ENCODE measurements at places on chromosomes 12 and 14.

DNA sequence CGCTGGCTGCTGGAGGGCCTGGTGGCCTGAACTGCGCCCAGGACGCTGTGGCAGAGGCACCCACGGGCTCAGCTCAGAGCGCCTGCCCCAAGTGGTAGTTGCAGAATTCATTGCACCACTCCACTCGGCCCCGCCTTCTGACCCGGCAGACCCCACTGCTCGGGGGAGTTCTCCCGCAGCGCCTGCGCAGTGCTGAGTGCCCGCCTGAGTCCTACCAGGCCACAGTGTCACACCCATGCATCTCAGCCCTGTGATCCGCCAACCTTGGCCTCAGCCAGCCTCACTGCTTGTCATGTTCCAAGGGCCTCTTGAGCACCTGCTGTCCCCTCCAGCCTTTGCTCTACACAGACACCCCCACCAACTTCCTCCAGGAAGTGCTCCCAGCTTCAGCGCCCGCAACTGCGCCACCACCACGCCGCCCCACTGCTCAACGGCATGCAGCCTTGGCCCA lies 12.2 kb downstream of the DEGS2 start:
- DNase-seq = no peak

- no peak for DNase-seq
Observed at GRCh38 chr14:50822501-50823042, 8.4 kb downstream of the NIN start.

DNA sequence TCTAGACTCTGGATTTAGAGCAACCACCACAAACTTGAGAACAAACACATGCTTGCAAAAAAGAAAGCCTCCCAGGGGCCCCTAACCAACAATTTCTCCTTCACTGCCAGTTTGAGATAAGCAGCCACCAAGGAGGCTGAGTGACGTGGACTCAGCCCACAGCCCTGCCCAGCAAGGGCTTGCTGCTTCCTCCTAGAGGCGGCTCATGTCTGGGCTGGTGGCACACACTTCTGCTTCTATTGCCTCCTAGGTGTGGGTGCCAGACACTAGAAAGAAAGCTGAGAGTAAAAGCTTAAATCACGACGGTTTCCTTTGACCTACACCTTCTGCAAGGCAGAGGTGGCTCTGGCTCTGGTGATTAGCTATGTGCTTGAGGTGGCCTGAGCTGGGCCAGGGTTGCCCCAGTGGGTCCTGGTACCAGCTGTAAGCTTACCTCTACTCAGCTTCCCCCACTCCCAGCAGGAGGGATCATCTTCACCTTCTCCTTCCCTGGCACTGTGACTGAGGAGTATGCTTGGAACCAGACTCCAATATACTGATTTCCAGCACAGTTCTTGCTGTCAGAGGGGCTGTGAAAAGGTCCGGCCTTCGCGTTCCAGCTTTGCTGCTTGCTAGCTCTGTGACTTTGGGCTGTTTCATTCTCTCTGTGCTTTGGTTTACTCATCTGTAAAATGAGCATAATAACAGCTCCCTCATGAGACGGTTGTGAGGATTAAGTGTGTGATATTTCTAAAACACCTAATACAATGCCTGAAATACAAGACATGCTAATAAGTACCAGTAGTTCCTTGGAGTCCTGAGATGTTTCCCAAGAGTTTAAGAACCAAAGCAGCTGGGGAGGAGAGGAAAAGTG lies 89.7 kb upstream of the PARP11 start:
- no peak for DNase-seq

GRCh38 chr12:7090222-7090998 lies 1.8 kb downstream of the C1R start:
- no peak for DNase-seq

DNA sequence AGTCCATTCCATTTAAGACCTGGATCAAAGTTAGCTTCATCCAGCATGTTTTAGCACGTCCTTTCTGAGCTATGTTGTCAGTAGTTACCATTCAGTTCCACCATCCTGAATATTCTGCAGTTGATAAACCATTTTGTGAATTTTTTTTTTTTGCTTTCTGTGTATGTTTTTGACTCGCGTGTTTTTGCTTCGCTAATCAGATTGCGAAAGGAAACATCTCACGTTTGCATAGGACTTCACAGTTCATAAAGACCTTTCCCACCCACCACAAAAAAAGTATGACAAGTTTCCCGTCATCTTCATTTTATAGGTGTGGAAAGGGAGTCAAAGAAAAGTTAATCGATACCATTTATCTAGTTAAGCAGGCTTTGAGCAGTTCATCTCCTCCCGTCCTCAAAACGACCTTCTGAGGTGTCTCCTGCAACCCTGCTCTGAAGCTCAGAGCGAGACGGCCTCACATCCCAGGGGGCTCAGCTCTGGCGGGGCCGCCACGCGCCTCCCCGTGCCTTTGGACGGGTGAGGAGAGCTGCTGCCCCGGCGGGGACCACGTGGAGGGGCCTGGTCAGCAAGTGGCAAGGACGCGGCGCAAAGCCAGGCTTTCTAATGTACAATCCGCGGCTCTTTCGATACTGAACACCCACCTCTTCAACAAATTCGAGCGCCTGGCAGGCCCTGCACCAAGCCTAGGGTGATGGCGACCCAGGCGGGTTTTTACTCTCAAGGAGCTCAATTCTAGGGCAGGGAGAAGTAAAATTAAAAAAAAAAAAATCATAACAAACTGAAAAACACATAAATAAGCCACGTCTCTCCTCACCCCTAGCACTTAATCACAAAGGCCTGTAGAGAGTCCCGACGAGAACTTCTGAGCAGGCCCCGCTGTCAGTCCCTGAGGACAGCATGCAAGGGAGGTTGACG lies 988 bp upstream of the TMEM263 start:
- no peak for DNase-seq

GRCh38 chr12:76586764-76587395 lies 27.3 kb upstream of the OSBPL8 start:
- no peak for DNase-seq

- no peak for DNase-seq
Observed at GRCh38 chr14:45727133-45727532, 474.1 kb upstream of the MIS18BP1 start.

DNA sequence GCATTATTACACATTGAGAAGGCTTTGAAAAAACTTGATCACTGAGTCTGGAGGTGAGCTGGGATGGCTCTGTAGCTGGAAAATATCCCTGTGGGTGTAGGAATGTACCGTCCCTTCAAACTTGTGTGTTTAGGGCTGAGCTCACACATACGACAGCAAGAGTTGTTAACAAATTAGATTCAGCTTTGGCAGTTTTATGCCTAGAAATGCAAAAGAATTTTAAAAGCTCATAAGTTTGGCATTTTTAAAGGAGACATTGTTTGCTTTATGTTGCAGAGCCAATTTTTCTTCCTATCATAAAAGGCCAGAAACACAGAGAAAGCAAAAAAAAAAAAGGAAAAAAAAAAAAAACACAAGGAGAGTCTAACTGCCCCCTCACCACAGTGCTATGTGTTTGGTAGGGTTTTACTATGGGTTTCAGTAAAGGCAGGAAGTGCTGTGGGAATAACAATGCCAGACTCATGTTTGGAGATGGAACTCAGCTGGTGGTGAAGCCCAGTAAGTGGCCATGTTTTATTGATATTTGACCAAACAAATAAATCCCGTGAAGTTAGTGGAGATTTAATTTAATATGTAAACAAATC lies 78.4 kb downstream of the DAD1 start:
- DNase-seq = no peak

- DNase-seq = no peak
Observed at GRCh38 chr14:81314443-81315175, 85.5 kb downstream of the STON2 start.

DNA sequence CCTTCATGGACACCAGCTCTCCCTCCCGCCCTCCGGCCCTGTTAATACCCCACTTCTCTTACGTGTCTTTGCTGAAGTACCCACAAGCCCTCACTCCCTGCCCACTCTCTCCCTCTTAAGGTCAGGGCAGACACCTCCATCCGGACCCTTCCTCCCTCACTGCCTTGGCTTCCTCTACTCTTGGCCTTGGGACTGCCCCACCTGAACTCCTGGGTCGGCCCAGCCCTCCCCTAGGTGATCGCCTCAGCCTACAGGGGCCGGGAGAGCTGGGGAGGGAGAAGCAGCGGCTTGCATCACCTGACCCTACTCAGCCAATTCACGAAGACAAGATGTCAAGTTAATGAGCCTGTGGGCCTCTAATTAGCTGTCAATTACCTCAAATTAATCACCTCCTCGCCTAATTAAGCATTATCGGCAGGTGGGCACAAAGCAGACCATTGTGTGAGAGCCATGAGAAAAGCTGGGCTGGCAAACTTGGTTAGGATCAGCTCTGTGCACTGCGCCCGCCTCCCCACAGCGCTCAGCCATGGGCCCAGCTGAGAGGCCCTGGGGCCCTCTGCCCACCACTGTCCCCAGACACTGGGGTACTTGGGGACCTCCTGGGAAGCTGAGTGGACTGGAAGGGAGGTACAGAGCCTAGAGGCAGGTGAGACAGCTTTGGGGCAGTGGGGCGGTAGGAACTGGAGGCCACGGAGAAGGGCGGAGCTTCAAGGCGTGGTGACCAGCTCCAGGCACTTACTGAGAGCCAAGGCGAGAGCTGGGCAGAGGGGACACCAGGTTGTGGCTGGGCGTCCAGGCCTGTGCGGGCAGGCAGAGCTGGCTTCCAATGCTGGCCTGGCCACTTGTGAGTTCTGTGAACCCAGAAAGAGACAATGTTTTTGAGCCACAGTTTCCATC lies 25.1 kb upstream of the VSX2 start:
- DNase-seq = no peak

DNA sequence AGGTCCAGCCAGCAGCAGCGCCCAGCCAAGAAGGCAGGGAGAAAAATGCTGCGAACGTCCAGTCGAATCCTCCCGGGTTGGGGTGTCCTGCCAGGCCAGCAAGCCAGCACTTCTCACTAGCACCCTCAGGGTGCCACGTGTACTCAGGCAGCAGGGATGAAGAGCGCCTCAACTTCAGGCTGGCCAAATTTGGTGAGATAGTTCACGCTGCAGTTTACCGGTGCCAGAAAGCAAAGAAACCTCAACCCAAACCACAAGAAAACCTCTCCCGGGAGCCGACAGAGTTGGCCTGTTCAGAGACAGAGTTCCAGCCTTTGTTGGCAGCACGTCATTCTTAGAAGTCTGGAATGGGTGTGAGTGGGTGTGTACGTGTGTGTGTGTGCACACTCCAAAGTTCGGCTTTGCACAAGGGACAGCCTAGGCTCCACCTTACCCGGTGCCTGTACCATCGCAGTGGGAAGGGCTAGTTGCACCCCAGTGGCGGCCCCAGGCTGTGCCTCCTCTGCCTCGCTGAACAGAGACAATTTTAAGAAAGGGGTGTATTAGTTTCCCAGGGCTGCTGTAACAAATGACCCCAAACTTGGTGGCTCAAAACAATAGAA lies 42.1 kb downstream of the ELK3 start:
- DNase-seq = no peak

DNA sequence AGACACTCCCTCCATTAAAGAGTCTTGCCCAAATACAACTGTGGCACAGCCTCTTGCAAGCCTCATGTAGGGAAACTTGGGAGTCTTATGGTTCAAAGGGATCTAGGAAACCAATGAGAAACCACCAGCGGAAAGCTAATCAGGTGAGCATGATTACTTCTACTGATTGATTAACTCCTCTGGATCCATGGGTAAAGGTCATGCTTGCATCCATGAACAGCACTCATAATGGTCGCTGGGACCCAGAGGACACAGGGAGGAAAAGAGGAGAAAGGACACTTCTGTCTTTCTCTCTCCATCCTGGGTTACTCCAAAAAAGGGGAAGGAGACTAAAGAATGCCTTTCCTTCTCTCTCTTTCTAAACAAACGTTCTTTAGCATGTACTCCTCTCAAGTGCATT lies 1397.2 kb downstream of the LRFN5 start:
- DNase-seq = no peak

GRCh38 chr12:54598970-54599369 lies 10.5 kb upstream of the PPP1R1A start:
- DNase-seq = no peak

DNA sequence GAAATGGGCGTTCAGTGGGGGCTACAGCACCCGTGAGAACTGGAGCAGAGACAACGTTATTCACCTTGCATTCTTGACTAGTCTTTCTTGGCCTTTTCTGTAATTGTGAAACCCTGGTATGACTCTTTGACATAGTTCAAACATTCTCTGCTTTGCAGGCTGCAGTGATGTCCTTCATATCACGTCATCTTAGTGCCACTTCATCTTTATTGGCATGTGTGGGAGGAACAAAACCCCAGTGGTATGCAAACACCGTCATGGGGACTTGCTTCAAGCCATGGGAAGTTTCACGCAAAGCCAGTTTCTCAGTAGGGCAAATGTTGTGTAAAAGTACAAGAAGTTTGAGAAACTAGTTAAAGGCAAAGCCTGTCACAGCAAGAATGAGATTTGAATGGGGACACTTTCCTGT lies 20.2 kb upstream of the DUSP16 start:
- DNase-seq = no peak

DNA sequence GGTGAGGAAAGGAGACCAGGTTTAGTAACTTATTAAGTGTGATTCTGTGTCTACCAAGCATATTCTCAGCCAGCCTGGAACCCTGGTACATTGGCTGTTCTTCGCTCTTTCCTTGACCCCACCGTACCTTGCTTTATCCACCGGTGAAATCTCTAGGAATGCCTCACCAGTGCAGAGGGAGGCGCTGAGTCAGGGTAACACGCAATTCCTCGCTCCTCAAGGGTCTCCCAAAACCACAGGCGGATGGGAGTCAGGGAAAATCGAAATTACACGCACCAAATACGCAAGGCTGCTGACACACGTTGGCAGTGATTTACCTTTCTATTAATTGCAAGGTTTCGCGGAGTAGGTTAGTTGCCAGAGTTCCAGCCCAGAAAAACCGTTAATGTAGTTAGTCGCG lies 845 bp downstream of the L3HYPDH start:
- DNase-seq = peak; percentile 59

GRCh38 chr14:20873370-20874177 lies 17.6 kb upstream of the RNASE3 start:
- DNase-seq = no peak

DNA sequence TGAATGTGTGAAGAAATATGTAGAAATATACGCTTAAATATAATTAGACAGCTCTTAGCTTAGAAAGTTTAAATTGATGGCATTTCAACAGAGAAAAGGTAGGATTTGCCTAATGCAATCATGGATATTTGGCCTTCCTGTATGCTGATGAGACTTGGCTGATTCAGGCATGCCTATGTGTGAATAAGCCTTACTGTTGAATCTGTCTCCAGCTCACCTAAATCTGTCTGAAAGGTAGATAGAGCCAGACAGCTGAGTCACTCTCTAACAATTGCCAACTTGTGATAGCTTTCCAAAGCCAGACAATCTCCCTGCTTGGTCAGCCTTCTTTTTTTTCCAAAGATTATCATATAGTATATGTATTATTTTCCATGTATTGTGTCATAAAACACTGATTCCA lies 92.8 kb upstream of the FLRT2 start:
- DNase-seq = no peak

DNA sequence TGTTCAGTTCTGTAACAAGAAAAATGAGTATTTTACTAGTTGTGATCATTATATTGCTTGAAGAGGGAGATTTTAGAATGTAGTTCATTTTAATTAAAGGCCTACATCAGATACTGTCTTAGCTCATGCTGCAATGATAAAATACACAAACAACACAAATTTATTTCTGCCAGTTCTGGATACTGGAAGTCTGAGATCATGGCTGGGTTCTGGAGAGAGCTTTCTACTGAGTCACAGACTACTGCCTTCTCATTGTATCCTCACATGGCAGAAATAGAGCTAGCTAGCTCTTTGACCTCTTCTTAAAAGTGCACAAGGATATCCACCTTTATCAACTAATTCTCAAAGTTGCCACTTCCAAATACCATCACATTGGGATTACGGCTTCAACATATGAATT lies 53.8 kb downstream of the MIS18BP1 start:
- peak; percentile 23 for DNase-seq

Data from epithelial cell of proximal tubule (primary cell).